Colonic mucosa (tissue), 4 donors: ENCODE measurements at places on chromosomes 5 and 9.
A peak's percentile ranks its signal among the peaks of the same experiment; 100 is the strongest.

DNA sequence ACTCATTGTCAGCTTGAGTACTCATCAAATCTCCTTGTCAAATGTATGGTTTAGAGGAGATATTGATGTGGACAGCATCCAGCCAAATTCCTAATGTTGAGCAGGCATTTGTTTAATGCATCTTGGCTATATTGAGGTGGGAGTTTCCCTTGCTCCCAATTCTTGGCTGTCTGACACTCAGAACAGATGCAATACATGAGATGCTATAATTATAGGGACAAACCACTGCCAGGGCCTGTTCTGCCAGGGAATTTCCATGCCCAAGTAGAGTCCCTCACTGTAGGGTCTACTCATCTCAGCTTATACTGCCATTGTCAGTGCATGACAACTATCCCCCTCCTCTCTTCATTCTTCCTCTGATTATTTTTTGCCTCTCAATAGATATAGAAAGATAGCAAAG, 392.0 kb upstream of the KCNN2 start:
- DNase-seq = no peak
- no peaks in the 10 kb centered on the region for H3K27me3 ChIP-seq
- H3K27ac ChIP-seq = no peak overlapping the region
- no peak overlapping the region for H3K4me3 ChIP-seq
- no peaks in the 10 kb centered on the region for H3K36me3 ChIP-seq
- H3K4me1 ChIP-seq = no peaks in the 10 kb centered on the region

GRCh38 chr9:37992924-37993349, 76.1 kb downstream of the SHB start:
- H3K4me3 ChIP-seq = no peak overlapping the region
- no peaks in the 10 kb centered on the region for H3K27me3 ChIP-seq

GRCh38 chr9:128117613-128118471, 9.7 kb downstream of the PTGES2 start:
- DNase-seq = peak; percentile 98
- H3K27ac ChIP-seq = peak overlapping the region; percentile 94
- no peak overlapping the region for H3K4me3 ChIP-seq
- H3K36me3 ChIP-seq = no peaks in the 10 kb centered on the region
- H3K4me1 ChIP-seq = peaks cover 20% of the 10 kb centered on the region

- H3K36me3 ChIP-seq = peaks cover 16% of the 10 kb centered on the region
- no peak overlapping the region for H3K27ac ChIP-seq
- no peak for DNase-seq
- no peaks in the 10 kb centered on the region for H3K27me3 ChIP-seq
- no peaks in the 10 kb centered on the region for H3K4me1 ChIP-seq
Observed at GRCh38 chr5:228886-229285, 10.8 kb downstream of the SDHA start.

DNA sequence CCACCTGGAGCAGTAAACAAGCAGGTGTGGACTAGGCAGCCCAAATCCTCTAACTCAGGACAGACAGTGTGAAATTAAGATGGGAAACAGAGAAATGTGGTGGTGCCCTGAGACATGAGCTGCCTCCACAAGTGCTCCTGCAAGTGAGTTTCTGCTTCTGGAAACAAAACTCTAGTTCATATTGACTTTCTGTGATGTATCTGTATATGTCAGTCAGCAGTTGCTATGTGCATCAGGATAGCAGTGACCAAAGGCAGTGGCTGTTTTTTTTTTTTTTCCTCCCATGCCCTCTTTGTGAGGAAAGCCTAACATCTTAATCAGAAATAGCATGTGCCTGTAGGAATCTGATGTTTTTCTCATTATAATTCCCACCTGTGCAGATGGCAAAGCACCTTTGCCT, 318.4 kb upstream of the SEMA6A start:
- DNase-seq = no peak
- H3K27ac ChIP-seq = no peak overlapping the region
- H3K4me3 ChIP-seq = no peak overlapping the region
- H3K4me1 ChIP-seq = no peaks in the 10 kb centered on the region
- H3K27me3 ChIP-seq = no peaks in the 10 kb centered on the region
- no peaks in the 10 kb centered on the region for H3K36me3 ChIP-seq

DNA sequence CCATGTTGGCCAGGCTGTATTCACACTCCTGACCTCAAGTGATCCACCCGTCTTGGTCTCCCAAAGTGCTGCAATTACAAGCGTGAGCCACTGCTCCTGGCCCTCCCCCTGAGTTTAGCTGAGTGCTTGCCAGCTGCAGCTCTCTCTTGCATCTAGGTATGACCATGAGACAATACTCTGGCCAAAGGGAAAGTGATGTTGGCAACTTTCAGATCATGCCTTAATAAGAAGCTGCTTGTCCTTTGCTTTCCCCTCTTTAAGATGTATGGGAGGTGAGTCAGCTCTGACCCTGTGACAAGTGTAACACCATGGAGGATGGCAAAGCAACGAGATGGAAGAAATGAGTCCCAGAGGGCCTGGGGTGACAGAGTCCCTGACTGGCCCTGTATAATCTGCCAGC, 18.7 kb upstream of the DCAF12 start:
- no peak for DNase-seq
- H3K4me3 ChIP-seq = no peak overlapping the region
- no peak overlapping the region for H3K27ac ChIP-seq
- H3K36me3 ChIP-seq = no peaks in the 10 kb centered on the region
- no peaks in the 10 kb centered on the region for H3K27me3 ChIP-seq
- no peaks in the 10 kb centered on the region for H3K4me1 ChIP-seq

DNA sequence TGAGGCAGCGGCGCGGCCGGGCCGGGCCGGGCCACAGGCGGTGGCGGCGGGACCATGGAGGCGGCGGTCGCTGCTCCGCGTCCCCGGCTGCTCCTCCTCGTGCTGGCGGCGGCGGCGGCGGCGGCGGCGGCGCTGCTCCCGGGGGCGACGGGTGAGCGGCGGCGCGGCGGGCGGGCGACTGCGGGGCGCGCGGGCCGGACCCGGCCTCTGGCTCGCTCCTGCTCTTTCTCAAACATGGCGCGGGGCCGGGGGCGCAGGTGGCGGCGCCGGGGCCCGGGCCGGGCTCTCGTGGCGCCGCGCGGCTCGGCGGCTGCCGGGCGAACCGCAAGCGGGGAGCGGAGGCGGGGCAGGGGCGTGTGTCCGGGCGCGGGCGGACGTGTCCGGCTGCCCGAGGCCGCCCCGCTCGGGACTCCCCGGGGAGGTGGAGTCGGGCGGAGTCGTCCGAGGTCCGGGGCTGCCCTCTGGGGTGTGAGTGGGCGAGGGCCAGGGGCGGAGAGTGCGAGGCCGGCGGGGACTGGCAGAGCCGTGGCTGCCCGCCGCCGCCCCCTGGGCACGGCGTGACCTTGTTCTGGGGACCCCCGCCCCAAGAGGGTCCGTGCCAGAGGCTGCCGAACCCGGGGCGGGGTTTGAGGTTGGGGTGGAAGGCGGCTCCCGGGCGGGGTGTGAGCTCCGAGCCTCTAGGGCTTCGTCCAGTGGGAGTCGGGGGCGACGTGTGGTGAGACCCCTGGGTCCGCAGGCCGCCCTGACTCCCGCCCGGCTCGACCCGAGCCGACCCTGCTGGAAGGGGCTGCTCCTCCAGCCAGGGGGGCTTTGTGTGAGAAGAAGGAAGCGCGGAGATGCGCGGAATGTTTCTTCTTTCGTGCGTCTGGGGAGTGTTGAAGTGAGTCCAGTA, 485 bp downstream of the TGFBR1 start:
- H3K27me3 ChIP-seq = no peaks in the 10 kb centered on the region
- peak; percentile 80 for DNase-seq
- no peaks in the 10 kb centered on the region for H3K36me3 ChIP-seq
- H3K4me1 ChIP-seq = no peaks in the 10 kb centered on the region

DNA sequence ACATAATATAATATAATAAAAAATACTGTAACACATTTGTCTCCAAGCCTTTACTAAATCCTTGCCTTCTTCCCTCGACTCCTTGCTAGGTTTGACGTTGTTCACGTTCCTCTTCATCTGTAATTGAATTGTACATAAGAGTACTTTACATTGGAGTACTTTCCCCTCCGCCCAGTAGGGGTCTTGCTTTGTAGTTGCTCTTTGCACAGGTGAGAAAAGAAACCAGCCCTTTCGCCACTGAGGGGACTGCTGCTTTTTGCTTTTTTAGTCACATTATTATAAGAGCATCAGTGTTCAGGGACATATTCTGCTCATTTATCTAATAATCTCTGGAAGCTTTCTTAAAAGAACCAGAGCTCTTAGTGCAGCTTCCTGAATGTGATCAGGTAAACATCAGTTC, 115.0 kb downstream of the CETN3 start:
- no peaks in the 10 kb centered on the region for H3K4me1 ChIP-seq
- DNase-seq = no peak
- no peak overlapping the region for H3K4me3 ChIP-seq
- no peaks in the 10 kb centered on the region for H3K27me3 ChIP-seq

GRCh38 chr9:90007516-90008440, 403.0 kb downstream of the GADD45G start:
- no peaks in the 10 kb centered on the region for H3K36me3 ChIP-seq
- no peaks in the 10 kb centered on the region for H3K27me3 ChIP-seq
- H3K4me3 ChIP-seq = no peak overlapping the region
- H3K4me1 ChIP-seq = no peaks in the 10 kb centered on the region
- peak overlapping the region; percentile 40 for H3K27ac ChIP-seq

DNA sequence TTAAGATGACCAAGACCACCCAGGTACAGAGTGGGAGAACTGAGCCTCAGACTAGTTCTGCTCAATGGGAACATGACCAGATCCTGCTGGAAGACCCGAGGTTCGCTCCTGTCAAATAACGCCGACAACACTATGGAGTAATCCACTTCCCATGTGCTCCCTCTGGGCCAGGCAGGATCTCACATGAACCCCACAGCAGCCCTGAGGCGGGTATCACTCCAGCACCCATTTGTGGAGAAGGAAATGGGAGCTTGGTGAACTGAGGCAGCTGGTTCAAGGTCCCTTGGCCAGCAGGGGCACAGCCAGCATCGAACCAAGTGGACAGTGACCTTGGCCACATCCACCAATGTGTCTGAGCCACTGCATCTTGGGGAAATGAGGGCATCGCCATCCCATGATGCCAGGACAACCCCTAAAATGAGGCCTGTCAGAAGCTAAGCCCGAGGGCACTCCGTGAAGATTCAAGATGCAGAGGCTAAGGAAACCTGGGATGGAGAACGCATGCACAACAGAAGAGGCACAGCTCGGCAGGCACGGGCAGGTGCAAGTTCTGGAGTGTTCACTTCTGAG, 8.5 kb downstream of the ANKS6 start:
- peak; percentile 9 for DNase-seq
- H3K27me3 ChIP-seq = no peaks in the 10 kb centered on the region
- H3K4me1 ChIP-seq = no peaks in the 10 kb centered on the region
- no peak overlapping the region for H3K27ac ChIP-seq
- no peaks in the 10 kb centered on the region for H3K36me3 ChIP-seq

- H3K4me3 ChIP-seq = peak overlapping the region; percentile 93
- H3K4me1 ChIP-seq = peaks cover 14% of the 10 kb centered on the region
- H3K36me3 ChIP-seq = peaks cover 17% of the 10 kb centered on the region
- peak; percentile 43 for DNase-seq
- H3K27me3 ChIP-seq = no peaks in the 10 kb centered on the region
- H3K27ac ChIP-seq = peak overlapping the region; percentile 85
Observed at GRCh38 chr9:129834489-129835127, 467 bp downstream of the C9orf78 start.

DNA sequence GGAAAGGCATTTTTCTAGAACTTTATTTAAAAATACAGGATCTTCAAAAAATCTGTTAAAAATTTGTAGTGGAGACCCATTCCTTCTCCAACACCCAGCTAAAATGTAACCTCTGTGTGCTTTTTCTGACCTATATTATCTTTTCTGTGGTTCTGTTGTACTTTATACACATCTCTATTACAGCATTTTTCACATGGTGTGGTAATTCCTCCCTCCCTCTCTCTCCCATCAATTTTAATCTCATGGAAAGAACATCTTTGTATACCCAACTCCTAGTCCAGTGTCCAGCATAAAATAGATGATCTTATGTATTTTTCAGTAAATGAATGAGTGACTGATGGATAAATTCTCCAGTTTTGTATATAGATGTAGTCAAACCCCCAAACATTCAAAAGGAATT, 183.4 kb upstream of the KLF9 start:
- no peak for DNase-seq
- H3K4me3 ChIP-seq = no peak overlapping the region
- H3K36me3 ChIP-seq = no peaks in the 10 kb centered on the region

GRCh38 chr5:119083679-119084078, 12.8 kb downstream of the DMXL1 start:
- H3K27ac ChIP-seq = no peak overlapping the region
- H3K36me3 ChIP-seq = no peaks in the 10 kb centered on the region
- H3K4me1 ChIP-seq = no peaks in the 10 kb centered on the region

GRCh38 chr9:106980551-106981101, 117.7 kb downstream of the ZNF462 start:
- no peak overlapping the region for H3K4me3 ChIP-seq
- H3K27me3 ChIP-seq = no peaks in the 10 kb centered on the region
- DNase-seq = no peak

DNA sequence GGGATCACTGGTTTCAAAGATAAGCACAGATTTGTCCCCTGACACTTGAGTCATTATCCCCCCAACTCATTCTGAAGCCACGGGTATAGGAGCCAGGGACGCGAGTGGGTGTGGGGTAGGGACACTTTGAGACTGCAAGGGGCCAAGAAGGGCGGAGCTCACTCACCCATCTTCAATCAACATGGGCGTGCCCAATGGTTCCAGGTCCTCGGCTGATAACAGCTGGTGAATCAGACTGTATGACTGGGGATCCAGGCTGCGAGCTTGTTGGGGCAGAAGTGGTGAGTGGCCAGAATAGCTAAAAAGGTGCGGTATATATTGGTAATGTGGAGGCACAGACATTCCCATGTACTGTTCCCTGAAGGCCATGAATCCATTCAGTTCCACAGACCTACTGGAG, 30.7 kb upstream of the NR5A1 start:
- no peak overlapping the region for H3K4me3 ChIP-seq
- H3K4me1 ChIP-seq = no peaks in the 10 kb centered on the region
- no peak overlapping the region for H3K27ac ChIP-seq
- H3K27me3 ChIP-seq = no peaks in the 10 kb centered on the region
- H3K36me3 ChIP-seq = no peaks in the 10 kb centered on the region

GRCh38 chr5:110815916-110816605, 77.3 kb downstream of the SLC25A46 start:
- no peaks in the 10 kb centered on the region for H3K27me3 ChIP-seq
- H3K27ac ChIP-seq = no peak overlapping the region
- H3K4me3 ChIP-seq = no peak overlapping the region

- no peaks in the 10 kb centered on the region for H3K4me1 ChIP-seq
- no peaks in the 10 kb centered on the region for H3K36me3 ChIP-seq
- no peak for DNase-seq
- H3K27ac ChIP-seq = no peak overlapping the region
Observed at GRCh38 chr9:94622087-94622800, 17.1 kb downstream of the FBP1 start.

- H3K4me1 ChIP-seq = no peaks in the 10 kb centered on the region
- H3K27me3 ChIP-seq = no peaks in the 10 kb centered on the region
- no peak overlapping the region for H3K27ac ChIP-seq
- no peak overlapping the region for H3K4me3 ChIP-seq
- peak; percentile 34 for DNase-seq
- H3K36me3 ChIP-seq = no peaks in the 10 kb centered on the region
Observed at GRCh38 chr5:150081541-150082283, 4.6 kb downstream of the CSF1R start.
